Daoy (cell line): ENCODE measurements at places on chromosomes 7 and 10. TPM values are rescaled to one million over a fixed set of nuclear protein-coding genes. Genes with fewer than 3 reads are reported as not detected.

The ASCC1 gene
- total RNA-seq: 16.5 and 24.6 TPM in 2 replicates

The CRPPA gene
- total RNA-seq: 0.11 and 0.65 TPM in 2 replicates

The NUTM2A gene
- total RNA-seq: 0.17 and 0.24 TPM in 2 replicates

The NKX2-3 gene
- total RNA-seq: 0.17 TPM in 1 of 2 replicates, not detected in the other

The ENTPD1 gene
- 0.06 and 0.17 TPM in 2 replicates for total RNA-seq

The MNX1 gene
- total RNA-seq: 4.4 and 6.3 TPM in 2 replicates

The AKR1C8 gene
- total RNA-seq: not detected in 2 replicates

The ASB10 gene
- total RNA-seq: not detected in 2 replicates

The LRRN3 gene
- total RNA-seq: 20.0 and 26.1 TPM in 2 replicates

The ZNF655 gene
- total RNA-seq: 89.1 and 116 TPM in 2 replicates

The C7orf33 gene
- total RNA-seq: not detected in 2 replicates

The GJD4 gene
- not detected in 2 replicates for total RNA-seq

The FMC1 gene
- total RNA-seq: 0.65 and 9.2 TPM in 2 replicates

The CFTR gene
- 0.06 TPM in 2 replicates for total RNA-seq

The ACBD7 gene
- 8.5 and 10.2 TPM in 2 replicates for total RNA-seq

The ZNF92 gene
- 17.9 and 22.8 TPM in 2 replicates for total RNA-seq

The NKX1-2 gene
- total RNA-seq: not detected in 2 replicates

The NYAP1 gene
- 0.06 TPM in 1 of 2 replicates, not detected in the other for total RNA-seq

The PROSER2 gene
- 22.4 and 35.7 TPM in 2 replicates for total RNA-seq

The MEST gene
- 566 and 568 TPM in 2 replicates for total RNA-seq

The INA gene
- total RNA-seq: 0.46 and 1.1 TPM in 2 replicates

The MEOX2 gene
- not detected in 2 replicates for total RNA-seq

The ZNF107 gene
- total RNA-seq: 6.4 and 9.6 TPM in 2 replicates

The GALNT17 gene
- total RNA-seq: not detected in 2 replicates

The PGAM1 gene
- 506 and 508 TPM in 2 replicates for total RNA-seq

The ANKRD61 gene
- 0.23 and 0.89 TPM in 2 replicates for total RNA-seq

The AKR1C3 gene
- total RNA-seq: 2.1 and 4.3 TPM in 2 replicates

The FEZF1 gene
- total RNA-seq: 0.03 and 0.69 TPM in 2 replicates

The PRSS2 gene
- total RNA-seq: not detected in 2 replicates

The WEE2 gene
- total RNA-seq: not detected in 2 replicates
